ENCODE measurements at places on chromosomes 5 and 9.

- DNase-seq, result no peak
Measured at GRCh38 chr5:163569284-163569683, 63.9 kb downstream of the MAT2B start.

DNA sequence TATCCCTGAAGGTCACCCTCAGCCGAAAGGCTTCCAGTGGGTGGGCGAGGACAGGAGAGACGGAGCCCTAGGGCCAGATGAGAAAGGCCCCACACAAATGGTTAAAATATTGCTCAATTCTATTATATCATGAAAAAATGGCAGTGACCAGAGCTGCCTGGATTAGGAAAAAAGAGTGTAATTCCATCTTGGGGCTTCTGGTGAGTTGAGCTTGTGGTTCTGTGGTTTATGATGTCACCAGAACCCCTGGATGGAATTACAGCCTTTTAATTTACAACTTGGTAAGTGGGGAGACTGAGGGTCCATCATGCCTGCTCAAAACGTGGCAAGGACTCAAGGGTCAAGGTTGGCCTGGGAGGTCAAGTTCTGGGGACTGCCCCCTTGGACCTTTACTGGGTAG lies 55.5 kb upstream of the STC2 start:
- DNase-seq, result no peak

- no peak for DNase-seq
Measured at GRCh38 chr9:22911632-22912031, 465.0 kb downstream of the DMRTA1 start.

GRCh38 chr9:10704720-10705119 lies 91.9 kb upstream of the PTPRD start:
- no peak for DNase-seq

DNA sequence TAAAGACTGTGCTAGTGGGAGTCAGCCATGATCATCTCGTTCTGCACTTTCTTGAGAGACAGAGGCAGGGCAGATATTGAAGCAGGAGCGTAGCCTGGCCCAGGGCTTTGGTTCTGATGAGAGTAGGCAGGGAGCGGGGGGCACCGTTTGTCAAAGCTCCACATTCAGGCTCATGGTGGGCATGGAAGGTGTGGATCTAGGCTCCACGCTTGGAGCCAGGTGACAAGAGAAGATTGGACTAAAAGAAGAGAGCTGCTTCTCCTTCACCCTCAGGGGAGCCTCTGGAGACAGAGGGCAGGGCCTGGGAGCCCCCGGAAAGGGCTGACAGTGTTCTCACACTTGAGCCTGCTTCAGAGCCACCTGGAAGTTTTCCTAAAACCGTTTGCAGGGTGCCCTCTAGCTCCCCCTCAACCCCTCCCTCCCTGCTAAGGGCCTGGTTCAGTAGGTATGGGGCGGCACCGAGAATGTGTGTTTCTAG lies 24.7 kb upstream of the FCN2 start:
- DNase-seq, result no peak

GRCh38 chr9:2255128-2255527 lies 240.0 kb downstream of the SMARCA2 start:
- DNase-seq, result no peak

- DNase-seq, result no peak
Measured at GRCh38 chr5:93100428-93100827, 480.6 kb downstream of the NR2F1-AS1 start.

- DNase-seq, result no peak
Measured at GRCh38 chr5:179886190-179886911, 21.3 kb downstream of the TBC1D9B start.

DNA sequence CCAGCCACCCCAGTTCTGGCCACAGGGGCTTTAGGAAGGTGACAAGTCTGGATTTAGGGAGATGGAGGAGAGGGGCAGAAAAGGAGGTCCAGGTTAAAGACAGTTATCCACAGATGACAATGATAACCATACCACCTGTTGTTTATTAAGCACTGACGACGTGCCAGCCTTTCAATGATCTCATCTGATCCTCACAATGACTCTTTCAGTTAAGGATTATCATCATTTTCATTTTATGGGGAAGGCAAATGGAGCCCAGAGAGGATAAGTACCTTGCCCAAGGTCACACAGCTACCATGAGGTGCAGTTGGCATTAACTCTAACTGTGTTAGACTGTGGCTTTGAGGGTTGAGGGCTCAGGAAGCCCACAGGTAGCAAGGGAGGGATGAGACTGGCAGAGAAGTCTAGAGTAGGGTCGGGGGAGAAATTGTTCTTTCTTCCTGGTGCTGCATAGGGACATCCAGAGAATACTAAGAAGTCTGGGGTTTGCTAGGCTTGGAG lies 21.5 kb upstream of the JADE2 start:
- DNase-seq, result no peak

DNA sequence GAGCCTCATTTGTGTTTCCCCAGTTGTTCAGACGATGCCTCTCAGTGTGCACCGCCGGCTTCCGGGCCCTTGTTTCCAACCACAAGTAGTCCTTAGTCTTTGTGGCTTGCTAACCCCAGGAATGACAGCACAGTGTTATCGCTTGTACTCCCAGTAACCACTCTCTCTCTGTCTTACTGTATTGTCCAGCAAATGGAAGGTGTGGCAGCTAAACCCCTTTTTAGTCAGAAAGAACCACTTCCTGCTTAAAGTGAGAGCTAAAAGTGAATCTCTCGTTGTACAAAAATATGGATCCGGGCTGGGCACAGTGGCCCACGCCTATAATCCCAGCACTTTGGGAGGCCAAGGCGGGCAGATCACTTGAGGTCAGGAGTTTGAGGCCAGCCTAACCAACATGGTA lies 61.3 kb downstream of the ENC1 start:
- DNase-seq, result peak; percentile 61

- no peak for DNase-seq
Measured at GRCh38 chr9:37806271-37806670, 5.7 kb downstream of the DCAF10 start.

- DNase-seq, result no peak
Measured at GRCh38 chr5:175873088-175873454, 1.7 kb downstream of the CPLX2 start.

DNA sequence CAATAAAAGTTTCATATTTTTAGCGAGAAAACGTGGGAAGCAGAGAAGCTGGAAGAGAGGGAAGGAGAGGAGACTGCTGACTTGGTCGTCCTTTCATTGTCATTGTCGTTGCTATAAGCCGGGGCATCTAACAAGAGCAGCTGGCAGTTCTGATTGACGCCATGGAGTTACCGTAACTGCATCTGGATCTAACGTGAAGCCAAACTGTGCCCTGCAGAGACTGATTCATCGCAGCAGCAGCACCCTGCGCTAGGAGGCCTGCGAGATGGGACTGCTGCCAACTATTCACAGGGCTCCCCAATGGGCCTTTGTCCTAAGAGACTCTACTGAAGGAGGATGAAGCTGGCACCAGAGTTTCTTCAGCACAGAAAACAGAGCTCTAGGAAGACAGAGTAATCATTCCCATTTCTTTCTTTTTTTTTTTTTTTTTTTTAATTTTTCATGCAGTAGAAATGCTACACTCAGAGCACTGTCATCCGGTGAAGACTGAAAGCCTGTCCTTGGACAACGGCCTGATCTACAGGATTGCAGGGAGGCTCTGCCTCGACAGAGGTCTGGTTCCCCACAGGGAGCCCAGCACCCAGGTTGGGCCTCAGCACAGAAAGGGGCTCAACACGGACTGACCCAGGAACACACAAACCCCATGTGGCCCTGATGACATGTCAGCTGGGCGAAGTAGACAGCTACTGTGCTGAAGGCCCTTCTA lies 47.8 kb downstream of the RETREG1 start:
- DNase-seq, result no peak

GRCh38 chr5:127031863-127032232 lies 1.5 kb upstream of the MARCHF3 start:
- DNase-seq, result no peak

DNA sequence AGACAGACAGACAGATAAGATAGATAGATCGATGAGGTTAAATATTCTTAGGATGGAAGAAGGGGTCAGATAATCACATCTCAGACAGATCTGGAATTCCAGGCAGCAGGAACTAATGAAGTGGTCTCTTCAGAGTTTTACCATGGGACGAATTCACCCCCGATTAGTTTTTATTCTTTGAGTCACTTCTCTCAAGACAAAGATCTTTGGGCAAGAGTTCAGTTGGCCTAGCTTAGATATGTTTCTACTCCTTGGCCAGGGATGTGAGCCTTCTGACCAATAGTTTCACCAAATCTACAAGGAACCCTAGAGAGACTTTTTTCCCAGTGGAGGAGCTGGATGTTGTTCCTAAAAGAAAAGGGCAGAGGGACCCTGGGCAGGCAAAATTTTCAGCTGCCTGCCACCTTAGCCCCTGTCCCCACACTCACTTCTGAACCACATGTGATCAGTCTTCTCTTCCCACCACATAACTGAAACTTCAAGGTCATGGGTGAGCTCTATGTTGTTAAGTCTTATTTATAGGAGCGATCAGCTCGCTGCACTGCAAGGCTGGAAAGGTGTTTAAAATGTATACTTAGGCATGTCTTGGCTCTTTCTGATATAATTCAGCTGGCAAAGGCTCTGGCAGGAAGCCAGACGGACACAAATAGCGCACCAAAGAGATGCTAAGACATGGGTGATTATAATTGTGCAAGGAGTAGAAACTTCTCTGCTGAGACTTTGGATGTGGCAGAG lies 132.9 kb downstream of the PALM2AKAP2 start:
- DNase-seq, result no peak

DNA sequence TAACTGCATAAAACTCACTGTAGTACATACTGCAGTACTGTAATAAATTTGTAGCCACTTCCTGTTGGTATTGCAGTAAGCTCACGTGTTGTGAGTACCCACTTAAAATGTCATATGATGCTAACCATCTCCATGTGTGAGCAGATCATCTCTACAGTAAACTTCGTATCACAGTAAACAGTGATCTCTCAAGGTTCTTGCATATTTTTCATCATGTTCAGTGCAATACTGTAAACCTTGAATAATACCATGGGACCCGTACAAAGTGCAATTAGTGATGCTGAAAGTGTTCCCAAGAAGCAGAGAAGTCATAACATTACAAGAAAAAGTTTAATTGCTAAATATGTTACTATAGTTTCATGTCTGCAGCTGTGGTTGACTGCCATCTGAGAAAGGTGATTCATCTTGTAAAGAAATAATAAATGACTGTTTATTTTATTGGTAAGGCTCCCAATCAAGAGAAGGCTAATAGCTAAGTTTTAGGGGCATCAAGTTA lies 253.8 kb upstream of the POU5F2 start:
- DNase-seq, result peak; percentile 4

GRCh38 chr9:115687356-115687755 lies 466.2 kb upstream of the PAPPA start:
- DNase-seq, result no peak

GRCh38 chr5:176157656-176158055 lies 80.6 kb upstream of the SIMC1 start:
- DNase-seq, result no peak

DNA sequence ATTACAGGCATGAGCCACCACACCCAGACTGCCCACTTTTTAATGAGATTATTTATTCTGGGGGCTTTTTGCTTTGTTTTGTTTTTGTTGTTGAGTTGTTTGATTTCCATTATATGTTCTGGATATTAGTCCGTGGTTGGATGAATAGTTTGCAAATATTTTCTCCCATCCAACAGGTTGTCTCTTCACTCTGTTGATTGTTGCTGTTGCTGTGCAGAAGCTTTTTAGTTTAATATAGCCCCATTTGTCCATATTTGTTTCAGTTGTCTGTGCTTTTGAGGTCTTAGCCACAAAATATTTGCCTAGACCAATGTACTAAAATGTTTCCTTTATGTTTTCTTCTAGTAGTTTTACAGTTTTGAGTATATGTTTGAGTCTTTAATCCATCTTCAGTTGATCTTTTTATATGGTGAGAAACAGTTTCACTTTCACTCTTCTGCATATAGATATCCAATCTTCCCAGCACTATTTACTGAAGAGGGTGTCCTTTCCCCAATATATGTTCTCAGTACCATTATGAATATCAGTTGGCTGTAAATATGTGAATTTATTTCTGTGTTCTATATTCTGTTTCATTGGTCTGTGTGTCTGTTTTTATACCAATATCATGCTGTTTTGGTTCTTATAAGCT lies 30.2 kb upstream of the TBCA start:
- no peak for DNase-seq

DNA sequence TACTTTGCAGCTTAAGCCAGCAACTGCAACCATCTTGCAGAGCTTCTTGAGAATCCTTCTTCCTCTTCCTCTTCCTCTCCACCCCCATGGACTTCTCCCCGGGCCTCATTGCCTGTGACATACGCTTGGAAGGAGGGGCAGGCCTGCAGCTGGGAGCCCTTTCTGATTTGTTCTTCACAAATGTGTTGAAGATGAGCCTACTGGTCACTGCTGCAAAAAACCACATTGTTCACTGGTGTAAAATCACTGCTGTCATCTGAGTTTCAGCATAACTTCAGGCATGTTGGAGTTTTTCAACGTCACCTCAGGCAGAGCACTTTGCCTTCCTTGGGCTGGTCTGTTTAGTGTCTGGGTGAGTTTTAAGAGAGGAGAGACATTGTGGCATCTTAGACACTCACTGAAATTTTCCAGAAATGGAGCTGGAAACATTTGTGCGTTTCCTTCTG lies 7.9 kb downstream of the TJP2 start:
- no peak for DNase-seq

DNA sequence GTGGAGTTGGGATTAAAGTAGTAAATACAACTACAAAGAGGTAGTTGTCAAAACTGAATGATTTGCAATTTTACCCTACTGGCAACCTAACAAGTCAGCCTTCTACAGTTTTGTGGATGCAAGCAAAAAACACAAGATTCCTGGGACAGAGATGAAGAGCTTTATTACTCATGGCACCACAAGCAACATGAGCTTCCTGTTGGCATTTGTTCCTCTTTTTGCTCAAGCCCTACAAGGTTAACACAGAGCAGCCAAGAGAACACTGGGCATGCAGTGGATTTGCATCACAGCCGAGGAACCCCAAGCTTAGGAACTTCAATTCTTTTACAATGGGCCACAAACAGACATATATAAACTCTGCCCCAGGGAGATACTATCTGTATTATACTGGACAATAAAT lies 28.8 kb upstream of the DMAC1 start:
- DNase-seq, result no peak

- DNase-seq, result no peak
Measured at GRCh38 chr5:604391-604831, 7.7 kb upstream of the CEP72 start.

- DNase-seq, result no peak
Measured at GRCh38 chr5:147396070-147396823, 113.6 kb downstream of the DPYSL3 start.

DNA sequence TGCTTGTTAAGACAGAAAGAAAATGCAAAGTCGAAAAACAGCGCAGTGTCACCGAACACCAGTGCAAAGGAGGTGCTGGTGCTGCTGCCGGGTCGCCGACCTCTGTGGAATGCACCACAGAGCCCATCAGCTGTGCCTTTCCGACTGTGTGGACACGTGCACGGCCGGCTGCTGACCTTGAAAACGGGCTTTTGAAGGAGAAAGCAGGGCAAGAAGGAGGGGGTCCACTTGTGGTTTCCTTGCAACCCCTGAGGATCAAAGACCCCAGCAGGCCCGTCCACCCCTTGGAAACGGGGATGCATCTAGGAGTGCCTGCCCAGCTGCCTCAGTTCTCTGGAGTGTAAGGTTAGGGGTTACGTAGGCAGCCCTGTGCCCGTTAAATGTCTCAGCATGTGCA lies 6.2 kb upstream of the OLFM1 start:
- DNase-seq, result no peak
